ENCODE measurements at places on chromosomes 11 and 22.

DNA sequence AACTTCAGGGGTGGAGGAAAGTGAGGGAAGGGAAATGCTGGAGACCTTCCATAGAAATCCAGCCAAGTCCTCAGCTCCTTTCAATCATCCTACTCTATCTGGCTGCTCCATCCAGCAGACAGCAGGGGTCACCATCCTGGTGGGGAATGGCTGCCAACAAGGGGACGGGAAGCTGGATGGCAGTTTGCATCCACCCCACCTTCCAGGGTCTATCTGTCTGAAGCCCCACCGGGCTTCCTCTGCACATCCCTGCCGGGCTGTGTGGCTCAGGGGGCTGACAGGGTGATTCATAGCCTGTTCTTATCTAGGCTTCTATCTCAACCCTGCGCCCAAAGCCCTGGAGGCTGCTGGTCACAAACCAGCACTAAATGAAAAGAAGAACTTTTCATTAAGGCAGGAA, 1.1 kb downstream of the SYTL2 start:
- DNase-seq = peak; percentile 42

GRCh38 chr11:120601536-120601935, 90.0 kb downstream of the GRIK4 start:
- no peak for DNase-seq

DNA sequence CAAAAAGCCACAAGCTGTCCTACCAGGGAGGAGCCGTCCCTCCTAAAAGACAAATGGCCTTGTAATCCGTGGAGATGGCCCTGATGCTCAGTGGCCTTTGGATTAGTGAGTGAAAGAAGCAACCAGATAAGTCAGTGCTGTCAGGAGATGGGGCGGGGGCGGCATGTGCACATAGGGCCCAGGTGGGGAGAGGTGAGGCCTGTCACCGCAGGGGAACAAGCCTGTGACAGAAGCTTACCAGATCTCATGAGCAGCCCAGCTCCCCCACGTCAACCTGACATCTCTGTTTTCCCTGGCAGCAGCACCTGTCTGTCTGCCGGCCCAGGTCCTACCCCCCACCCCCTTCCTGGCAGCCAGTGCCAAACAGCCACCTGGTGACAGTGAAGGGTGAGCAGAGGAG, 162.6 kb downstream of the BUD13 start:
- no peak for DNase-seq

- DNase-seq = no peak
These were observed 15.0 kb downstream of the MRTFA start for GRCh38 chr22:40621309-40622151.

DNA sequence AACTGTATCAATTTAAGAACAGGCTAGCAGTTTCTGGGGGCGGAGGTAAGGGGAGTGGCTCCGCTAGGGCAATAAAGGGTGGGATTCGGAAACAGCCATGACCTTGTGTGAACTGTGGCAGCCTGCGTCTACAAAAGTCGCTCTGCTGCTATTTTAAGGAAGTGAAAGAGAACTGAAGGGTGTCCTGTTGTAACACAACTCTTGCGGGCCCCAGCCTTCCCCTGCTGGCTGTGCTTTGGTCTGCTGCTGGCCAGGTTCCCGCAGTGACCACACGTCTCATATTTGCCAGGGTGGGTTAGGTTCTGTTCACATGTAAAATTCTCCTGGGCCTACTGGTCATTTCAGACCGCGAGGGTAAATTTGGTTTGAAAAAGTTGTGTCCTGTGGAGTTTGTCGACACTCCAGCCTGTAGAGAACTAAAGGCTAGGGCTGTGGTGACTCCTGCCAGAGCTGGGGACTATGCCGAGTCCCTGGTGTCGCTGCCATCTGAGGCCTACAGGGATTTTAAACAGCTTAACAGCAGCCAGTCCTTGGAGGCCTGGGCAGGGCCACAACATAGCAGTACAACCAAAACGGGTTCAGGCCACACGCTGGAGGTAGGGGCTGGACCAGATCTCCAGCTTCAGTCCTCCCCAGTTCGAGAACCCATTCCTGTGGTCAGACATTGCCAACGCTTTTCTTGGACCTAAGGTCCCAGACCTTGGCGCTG, 1.1 kb upstream of the PPFIBP2 start:
- DNase-seq = peak; percentile 21

DNA sequence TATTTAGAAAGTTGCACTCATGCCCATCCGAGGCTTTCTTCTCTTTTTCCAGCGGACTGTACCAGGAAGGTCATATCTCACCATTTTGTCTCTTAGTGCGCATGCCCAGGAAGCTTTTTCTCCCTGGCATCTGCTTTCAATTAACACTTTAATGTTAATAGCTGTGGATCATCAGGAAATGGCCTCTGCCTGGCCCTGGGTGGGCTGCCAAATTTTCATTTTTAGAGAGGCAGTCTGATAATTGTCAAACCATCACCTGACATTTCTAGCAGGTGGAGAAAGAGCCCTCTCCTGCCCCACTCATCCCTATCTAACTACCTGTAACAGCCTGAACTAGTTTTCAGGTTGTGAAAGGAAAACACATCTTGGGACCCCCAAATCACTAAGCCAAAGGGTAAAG, 257.4 kb upstream of the LRRC4C start:
- no peak for DNase-seq

- peak; percentile 54 for DNase-seq
These were observed 31.2 kb downstream of the CD82 start for GRCh38 chr11:44596525-44597276.

DNA sequence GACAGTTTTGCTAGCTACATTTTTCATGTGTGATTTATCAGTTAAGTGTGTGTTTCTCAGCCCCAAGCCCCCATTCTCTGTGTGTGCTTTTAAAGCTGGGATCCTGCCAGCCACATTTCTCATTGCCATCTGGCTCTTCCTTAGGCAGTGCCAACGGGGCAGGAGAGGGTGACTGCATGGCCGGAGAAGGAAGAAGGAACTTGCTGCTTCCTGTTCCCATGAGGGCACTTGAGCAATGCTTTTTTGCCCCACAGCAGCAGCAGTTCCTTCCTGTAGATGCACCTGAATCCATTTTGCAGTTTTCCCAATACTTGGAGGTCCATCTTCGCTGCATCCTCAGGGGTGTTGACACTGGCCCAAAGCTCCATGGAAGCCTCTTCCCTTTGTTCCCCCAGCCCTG, 37.5 kb downstream of the TNRC6B start:
- DNase-seq = no peak

- no peak for DNase-seq
These were observed at the start of gene OPCML for GRCh38 chr11:133531971-133532651. Gene OPCML, minus strand, starts transcription at chr11:133532501.

Data from activated CD8-positive, alpha-beta memory T cell treated with anti-CD3 and anti-CD28 coated beads, Interleukin-2, amount 50 U/mL, for 4 hours (primary cell).